ENCODE measurements at places on chromosomes 6 and 20.

DNA sequence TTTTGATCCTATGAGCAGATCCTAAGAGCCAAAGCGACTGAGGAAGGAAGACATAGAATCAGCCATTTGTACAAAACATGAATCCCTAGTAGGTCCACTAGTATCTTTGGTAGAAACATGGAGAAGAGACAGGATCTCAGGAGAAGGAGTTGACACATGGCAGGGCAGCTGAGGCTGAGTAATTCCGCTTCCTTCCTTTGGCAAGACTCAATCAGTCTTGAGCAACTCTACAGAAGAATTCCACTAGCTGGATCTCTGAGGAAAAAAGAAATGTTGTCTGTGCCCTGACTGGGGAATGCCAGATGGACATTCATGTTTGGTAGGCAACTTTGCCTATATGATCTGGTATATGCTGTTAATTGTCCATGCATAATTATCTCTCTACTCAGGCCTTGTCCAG, 35.3 kb downstream of the ESR1 start:
- DNase-seq, result no peak

GRCh38 chr20:63317601-63318291, 24.8 kb downstream of the COL20A1 start:
- no peak for DNase-seq

DNA sequence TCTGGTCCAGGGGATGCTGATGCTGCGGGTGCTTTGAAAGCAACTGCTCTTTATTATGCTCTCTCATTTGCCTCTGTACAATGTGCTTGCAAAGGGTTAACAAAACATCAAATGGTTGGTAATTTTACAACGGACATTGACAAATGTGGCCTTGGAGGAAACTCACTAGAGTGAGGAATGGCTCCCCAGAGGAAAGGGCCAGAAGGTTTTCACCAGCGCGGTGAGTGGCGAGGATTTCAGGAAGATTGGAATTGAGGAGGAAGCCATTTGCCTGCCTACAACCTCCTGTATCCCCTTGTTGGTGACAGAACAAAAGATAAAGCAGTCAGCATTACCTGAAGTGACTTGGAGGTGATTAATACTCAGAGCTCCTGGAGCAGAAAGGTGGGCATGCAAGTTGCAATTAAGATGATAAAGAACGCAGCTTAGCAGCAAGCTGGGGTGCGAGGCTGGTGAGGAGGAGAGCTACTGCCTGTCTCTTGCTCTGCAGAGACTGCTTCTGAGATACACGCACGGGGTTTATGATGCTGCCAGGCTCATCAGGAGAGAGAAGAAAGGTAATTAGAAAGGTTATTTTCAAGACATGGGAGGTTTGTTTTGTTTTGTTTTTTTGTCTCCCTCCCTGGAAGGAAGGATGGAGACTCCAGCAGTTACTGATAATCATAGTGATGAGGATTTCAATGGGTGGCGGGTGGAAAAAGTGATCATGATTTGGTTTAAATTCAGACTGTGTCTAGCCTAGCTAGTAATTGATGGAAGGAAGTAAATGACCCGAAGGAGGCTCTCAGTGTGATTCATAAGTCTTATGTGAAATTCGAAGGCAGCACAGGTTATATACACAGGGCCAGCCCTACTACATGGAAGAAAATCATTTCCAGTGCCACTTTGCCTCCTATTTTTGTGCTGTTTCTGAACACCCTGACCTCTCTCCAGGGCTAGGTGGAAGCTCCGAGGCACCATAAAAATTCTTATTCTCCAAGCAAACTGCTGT, 141.6 kb upstream of the DTNBP1 start:
- no peak for DNase-seq

DNA sequence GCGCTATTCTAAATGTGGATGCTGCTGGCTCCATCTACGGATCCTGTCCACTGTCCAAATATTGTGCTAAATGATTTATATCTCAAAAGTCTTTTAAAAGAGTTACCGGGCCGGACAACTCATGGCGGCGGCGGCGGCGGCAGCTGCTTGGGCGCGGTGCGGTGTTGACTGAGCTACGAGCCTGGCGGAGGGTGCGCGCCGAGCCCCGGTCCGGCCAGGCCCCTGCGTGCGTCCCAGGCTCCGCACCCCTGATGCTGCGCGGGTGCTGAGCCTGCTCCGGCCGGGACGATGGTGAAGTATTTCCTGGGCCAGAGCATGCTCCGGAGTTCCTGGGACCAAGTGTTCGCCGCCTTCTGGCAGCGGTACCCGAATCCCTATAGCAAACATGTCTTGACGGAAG, 303.4 kb downstream of the CENPW start:
- no peak for DNase-seq

GRCh38 chr20:35151736-35152135, 4.6 kb upstream of the EDEM2 start:
- DNase-seq, result no peak

DNA sequence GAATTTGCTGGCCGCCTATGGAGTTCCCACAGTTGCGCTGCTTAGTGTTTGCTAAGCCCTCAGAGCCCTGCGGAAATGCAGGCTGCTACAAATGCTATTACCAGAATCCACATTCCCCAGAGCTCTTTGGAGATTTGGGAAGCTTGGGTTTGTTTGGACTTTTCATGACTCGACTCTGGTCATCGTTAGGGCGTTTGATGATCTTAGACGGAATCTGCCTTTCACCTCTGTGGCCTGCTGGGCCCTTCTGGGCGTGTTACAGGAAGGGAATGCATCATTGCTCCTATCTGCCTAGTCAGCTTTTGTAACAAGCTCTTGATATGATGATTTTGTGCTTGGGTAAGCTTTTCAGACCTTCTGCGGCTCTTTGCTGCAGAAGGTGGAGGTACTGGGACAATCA, 50.8 kb downstream of the EYA2 start:
- no peak for DNase-seq

GRCh38 chr6:90583179-90583835, 3.6 kb downstream of the MAP3K7 start:
- DNase-seq, result no peak

- no peak for DNase-seq
Observed at GRCh38 chr6:134295953-134296553, 21.9 kb downstream of the SGK1 start.

GRCh38 chr20:23289724-23290395, 60.7 kb upstream of the NXT1 start:
- DNase-seq, result no peak

- no peak for DNase-seq
Observed at GRCh38 chr6:136438441-136438840, 111.8 kb downstream of the MAP7 start.

GRCh38 chr20:63656451-63656850, 1.7 kb upstream of the RTEL1 start:
- DNase-seq, result no peak

DNA sequence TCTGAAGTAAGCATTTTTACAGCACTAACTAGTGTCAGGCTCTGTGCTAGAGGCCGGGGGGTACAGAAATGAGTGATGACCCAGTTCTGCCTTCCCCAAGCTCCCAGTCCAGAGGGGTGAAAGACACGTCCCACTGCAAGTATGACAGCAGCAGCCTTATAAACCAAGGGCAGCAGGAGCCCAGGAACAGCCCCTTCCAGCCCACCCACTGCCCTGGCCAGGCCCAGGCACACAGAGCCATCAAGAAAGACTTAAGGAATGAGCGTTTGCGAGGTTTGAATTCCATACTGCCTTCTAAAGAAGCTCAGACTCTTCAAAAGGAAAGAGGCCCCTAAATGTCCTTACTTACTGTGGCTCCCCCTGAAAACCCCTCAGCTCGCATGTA, 10.0 kb downstream of the TRERF1 start:
- no peak for DNase-seq

GRCh38 chr6:12335717-12336116, 45.6 kb downstream of the EDN1 start:
- DNase-seq, result no peak

DNA sequence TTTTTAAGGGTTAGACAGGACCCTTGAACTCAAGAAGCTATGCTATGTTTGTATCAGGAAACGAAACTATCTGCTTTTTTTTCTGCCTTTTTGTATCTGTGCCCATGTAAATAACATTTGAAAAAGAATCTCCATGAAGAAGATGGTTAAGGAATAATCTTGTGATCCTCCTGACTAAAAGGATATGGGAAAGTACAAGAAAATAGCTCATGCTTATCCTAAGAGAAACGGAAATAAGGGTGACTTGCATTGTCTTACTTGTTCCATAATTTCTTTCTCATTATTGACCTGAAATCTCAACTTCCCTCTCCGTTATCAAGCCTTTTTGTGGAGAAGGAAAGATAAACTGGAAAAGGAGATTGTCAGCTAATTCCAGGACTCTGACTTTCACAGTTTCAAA, 5.9 kb upstream of the CFAP206 start:
- DNase-seq, result no peak

GRCh38 chr6:110493253-110493800, 16.9 kb upstream of the SLC22A16 start:
- peak; percentile 32 for DNase-seq

- no peak for DNase-seq
Observed at GRCh38 chr20:48531505-48531904, 296.3 kb downstream of the PREX1 start.

- DNase-seq, result no peak
Observed at GRCh38 chr20:378961-379336, 1.6 kb upstream of the TRIB3 start.

GRCh38 chr20:47863315-47863965, 78.2 kb upstream of the SULF2 start:
- DNase-seq, result no peak

DNA sequence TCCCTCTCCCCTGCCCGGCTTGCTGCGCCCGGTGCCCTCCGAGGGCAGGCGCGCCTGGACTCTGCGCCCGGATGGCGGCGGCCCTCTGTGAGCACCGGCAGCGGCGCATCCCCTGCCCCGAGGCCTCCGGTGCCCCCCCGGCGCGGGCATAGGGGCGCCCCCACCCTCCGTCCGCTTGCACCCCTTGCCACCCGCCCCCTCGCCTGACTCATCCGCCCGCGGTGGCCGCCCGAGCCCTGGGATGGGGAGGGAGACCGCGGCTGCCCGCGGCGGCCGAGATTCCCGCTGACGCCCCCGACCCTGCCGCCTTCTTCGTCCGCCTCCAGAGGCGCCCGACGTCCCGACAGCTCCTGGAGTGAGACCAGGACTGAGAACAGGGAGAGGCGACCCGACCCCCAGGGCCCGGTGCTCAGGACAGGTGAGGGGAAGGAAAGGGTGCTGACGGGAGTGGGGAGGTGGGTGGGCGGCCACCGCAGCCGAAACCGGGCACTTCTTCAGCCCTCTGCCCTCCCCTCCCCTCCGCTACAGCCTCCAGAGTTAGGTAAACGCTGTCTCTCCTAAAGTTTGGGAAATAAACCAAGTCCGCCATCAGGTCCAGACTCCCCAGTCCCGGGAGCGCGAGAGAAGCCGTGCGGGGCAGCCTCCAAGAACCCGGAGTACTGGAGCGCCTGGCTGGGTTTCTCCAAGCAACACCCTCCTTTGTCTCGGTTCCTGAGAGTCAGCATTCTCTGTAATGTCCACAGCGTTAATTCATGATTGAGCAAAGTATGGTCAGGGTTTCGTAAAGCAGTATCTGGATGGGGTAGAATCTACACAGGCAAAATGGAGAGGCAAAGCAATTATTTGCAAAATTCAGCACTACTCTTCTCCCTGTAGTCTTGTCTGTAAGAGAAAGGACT, 539 bp downstream of the TMEM200A start:
- no peak for DNase-seq

- no peak for DNase-seq
Observed at GRCh38 chr6:5107341-5107740, 22.2 kb downstream of the PPP1R3G start.

- DNase-seq, result no peak
Observed at GRCh38 chr6:133645966-133646740, 242.8 kb upstream of the TCF21 start.

DNA sequence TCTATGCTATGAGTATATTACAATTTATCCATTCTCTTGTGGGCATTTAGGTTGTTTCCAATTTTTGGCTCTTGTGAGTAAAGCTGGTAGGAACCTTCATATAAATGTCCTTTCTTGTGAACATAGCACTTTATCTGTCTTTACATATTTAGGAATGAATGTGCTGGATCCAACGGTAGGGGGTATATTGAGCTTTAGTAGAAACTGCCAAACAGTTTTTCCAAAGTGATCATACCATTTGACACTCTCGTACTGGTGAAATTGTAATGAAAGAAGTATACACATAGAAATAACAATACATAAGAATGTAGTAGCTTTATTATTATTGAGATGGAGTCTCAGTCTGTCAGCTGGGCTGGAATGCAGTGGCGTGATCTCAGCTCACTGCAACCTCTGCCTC, 30.9 kb upstream of the ARMH2 start:
- no peak for DNase-seq

DNA sequence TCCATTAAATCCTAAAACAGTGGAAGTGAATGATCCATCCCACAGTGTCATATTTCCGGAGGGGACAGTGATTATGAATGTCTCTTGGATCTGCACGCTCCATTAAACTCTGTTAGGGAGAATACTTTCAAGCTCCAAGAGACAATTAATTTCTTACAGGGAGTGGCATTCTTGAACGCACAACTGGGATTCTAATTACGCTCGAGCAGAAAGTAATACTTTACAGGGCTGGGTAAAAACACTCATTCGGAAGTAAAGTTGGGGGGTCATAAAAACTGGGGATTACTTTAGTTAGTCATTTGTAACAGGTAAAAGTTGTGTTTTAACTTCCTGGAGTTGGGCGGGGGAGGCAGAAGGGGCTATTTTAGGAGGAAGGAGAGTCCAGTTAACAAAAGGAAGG, 151.8 kb downstream of the ZFP64 start:
- DNase-seq, result no peak

DNA sequence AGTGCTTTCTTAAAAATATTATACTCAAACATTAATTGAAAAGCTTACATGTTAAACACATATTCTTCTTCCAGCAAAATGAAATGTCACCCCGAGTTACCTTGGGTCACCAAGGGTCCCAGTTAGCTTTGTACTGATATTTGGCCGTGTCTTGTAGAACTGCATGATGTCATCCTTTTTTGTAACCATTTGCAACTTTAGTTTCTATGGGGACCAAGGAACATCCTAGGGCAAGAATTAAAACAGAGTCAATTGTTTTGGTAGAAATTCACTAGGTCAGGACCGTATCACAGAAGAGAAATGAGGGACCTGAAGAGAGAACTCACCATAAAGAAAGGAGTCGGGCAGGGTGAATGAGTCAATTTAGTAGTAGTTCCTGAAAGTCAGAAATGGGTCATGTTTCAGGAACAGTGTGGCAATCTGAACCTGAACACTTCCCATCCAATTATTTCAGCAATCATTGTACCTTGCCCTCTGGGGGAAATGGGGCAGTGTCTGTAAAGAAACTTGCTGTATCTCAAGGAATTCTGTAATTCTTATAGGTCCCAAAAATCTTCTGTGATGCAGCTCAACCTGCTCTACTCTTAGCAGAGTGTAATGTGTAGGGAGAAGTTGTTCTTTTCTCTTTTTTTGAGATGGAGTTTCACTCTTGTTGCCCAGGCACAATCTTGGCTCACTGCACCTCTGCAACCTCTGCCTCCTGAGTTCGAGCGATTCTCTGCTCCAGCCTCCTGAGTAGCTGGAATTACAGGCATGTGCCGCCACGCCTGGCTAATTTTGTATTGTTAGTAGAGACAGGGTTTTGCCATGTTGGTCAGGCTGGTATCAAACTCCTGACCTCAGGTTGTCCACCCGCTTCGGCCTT, 5.3 kb upstream of the AKAP7 start:
- DNase-seq, result no peak

GRCh38 chr6:13689511-13690256, 22.0 kb downstream of the RANBP9 start:
- DNase-seq, result no peak

Data from NCI-H1092 treated with DMSO at 0.1 percent for 48 hours (cell line).